Thyroid gland (tissue), 4 donors: ENCODE measurements at places on chromosomes 2 and 18. TPM values are rescaled to one million over a fixed set of nuclear protein-coding genes. Genes with fewer than 3 reads are reported as not detected.

CYS1 gene
- 3.9 TPM for total RNA-seq

ZCCHC2 gene
- total RNA-seq = 27.0 TPM

RMND5A gene
- 44.9 TPM for total RNA-seq

AKAIN1 gene
- total RNA-seq = not detected

DNA sequence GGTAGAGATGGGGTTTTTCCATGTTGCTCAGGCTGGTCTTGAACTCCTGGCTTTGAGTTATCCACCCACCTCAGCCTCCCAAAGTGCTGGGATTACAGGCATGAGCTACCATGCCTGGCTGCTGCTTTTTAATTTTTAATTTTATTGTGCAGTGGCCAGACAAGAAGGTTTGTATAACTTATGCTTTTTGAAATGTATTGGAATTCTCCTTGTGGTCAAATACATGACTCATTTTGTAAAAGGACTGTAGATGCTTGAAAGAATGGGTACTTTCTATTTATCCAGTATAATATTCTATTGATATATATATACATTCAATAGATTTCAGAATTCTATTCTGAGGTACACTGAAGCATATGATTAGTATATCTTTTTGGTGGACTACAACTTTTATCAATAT is 82.6 kb upstream of the ST3GAL5 start:
- H3K27ac ChIP-seq = no peak overlapping the region
- H3K4me3 ChIP-seq = no peak overlapping the region
- peaks cover 14% of the 10 kb centered on the region for H3K4me1 ChIP-seq
- H3K36me3 ChIP-seq = no peaks in the 10 kb centered on the region
- DNase-seq = no peak

- H3K4me1 ChIP-seq = no peaks in the 10 kb centered on the region
- no peaks in the 10 kb centered on the region for H3K36me3 ChIP-seq
- H3K4me3 ChIP-seq = no peak overlapping the region
- no peak for DNase-seq
- no peak overlapping the region for H3K27ac ChIP-seq
These were observed 503.9 kb downstream of the PID1 start for GRCh38 chr2:228767196-228767595.

GRCh38 chr2:9261231-9261883 is 54.7 kb downstream of the ASAP2 start:
- peaks cover 83% of the 10 kb centered on the region for H3K4me1 ChIP-seq
- peak overlapping the region; percentile 81 for H3K27ac ChIP-seq
- H3K36me3 ChIP-seq = no peaks in the 10 kb centered on the region
- H3K27me3 ChIP-seq = no peaks in the 10 kb centered on the region
- DNase-seq = no peak

GRCh38 chr2:191234376-191234775 is 10.8 kb upstream of the MYO1B start:
- no peaks in the 10 kb centered on the region for H3K36me3 ChIP-seq
- no peak overlapping the region for H3K27ac ChIP-seq

DNA sequence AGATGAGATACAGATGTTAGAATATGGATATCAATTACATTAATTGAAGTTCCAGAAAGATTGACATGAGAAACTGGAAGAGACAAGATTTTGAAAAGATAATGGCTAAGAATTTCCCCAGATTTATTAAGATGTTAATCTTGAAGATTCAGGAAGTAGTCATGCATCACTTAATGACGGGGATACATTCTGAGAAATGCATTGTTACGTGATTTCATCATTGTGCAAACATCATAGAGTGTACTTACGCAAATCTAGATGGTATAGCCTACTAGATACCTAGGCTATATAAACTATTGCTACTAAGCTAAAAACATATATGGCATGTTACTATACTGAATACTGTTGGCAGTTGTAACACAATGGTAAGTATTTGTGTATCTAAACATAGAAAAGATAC is 6.8 kb upstream of the CHMP3 start:
- no peaks in the 10 kb centered on the region for H3K36me3 ChIP-seq
- no peak overlapping the region for H3K4me3 ChIP-seq
- no peak overlapping the region for H3K27ac ChIP-seq
- H3K4me1 ChIP-seq = no peaks in the 10 kb centered on the region
- DNase-seq = no peak

DNA sequence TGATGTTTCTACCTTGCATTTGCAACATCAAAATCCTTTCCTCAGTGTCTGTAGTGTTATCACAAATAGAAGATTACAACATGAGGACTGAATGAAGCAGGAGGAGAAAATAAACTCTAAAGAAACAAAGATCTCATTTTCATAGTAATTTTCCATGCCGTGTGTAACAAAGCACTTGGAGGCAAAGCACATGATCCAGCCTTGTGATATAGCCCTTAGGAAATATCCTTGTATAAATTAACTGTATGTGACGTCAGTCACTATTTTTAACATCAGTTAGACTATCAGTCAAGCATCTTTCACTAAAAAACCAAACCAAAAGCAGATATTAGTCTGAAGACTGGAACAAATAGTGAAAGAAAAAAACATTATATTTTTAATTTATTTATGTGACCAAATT is 492.1 kb upstream of the CNTNAP5 start:
- H3K4me3 ChIP-seq = no peak overlapping the region
- H3K27ac ChIP-seq = no peak overlapping the region
- no peaks in the 10 kb centered on the region for H3K27me3 ChIP-seq

GRCh38 chr2:173386738-173387065 is 32.0 kb downstream of the CDCA7 start:
- H3K27ac ChIP-seq = no peak overlapping the region
- no peak overlapping the region for H3K4me3 ChIP-seq
- no peak for DNase-seq
- H3K27me3 ChIP-seq = no peaks in the 10 kb centered on the region
- no peaks in the 10 kb centered on the region for H3K36me3 ChIP-seq

DNA sequence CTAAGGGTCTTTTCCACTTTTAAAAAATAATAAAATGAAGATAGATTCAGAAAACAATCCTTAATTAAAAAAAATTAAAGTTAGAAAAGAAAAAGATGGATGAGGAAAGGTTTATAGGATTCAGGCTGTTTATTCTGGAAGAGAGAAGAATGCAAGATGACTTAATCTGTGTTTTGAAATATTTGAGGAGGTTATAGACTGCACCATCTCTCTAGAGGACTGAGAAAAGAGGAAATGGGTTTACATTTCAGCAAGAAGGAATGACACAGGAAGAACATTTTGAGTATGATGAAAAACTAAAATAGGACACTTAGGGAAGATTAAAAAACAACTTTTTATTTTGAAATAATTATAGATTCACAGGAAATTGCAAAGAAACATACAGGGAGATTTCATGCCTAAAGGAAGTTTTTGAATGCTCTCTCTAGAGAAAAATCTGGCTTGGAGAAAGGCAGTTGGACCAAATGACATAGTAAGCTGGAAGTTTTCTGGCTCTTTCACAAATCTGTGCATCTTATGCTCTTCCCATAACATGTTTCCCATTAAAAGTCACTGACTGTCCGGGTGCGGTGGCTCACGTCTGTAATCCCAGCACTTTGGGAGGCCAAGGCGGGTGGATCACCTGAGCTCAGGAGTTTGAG is 75.0 kb downstream of the CERS6 start:
- H3K27me3 ChIP-seq = no peaks in the 10 kb centered on the region
- H3K4me1 ChIP-seq = peaks cover 17% of the 10 kb centered on the region
- no peak for DNase-seq
- no peak overlapping the region for H3K4me3 ChIP-seq

- H3K4me3 ChIP-seq = no peak overlapping the region
- DNase-seq = no peak
- H3K27me3 ChIP-seq = no peaks in the 10 kb centered on the region
- H3K4me1 ChIP-seq = no peaks in the 10 kb centered on the region
These were observed 546.0 kb downstream of the ZNF804A start for GRCh38 chr2:185144159-185144919.

DNA sequence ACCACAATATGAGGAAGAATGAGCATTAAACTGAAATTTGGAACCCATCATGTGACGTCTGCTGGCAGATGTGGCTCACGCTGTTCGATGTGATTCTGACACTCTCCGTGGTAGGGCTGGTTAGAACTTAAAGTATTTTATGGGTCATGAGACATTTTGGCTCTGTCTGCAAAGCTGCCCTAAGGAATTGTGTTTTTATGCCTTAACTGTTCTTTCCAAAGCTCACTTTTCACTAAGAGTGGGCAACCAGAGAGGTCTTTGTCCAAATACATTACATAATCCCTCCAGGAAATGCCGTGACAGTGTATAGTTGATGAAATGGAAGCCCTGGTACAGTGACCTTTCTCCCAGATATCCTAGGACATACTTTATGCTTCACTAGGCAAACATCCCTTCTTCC is 119.1 kb downstream of the AQP4 start:
- H3K36me3 ChIP-seq = no peaks in the 10 kb centered on the region
- H3K27ac ChIP-seq = no peak overlapping the region
- no peak overlapping the region for H3K4me3 ChIP-seq
- no peaks in the 10 kb centered on the region for H3K27me3 ChIP-seq
- no peak for DNase-seq
- H3K4me1 ChIP-seq = peaks cover 24% of the 10 kb centered on the region

DNA sequence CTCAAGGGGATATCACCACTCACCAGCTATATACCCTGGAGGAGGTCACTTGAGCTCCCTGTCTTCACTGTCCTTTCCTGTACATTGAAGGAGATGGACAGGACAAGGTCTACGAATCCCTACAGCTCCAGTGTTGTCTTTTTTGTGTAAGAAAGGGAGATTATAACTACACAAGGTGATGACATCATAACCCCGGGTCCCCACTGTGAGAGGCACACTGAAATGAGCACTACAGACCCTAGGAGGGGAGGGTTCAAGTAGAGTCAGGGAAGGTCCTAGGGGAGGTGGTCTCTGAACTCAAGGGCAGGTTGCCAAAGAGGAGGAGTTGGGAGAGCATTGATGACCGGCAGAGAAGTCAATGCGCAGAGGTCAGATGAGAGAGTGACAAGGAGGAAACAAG is 108.3 kb upstream of the SLC14A2 start:
- no peak overlapping the region for H3K27ac ChIP-seq
- no peaks in the 10 kb centered on the region for H3K27me3 ChIP-seq
- H3K36me3 ChIP-seq = no peaks in the 10 kb centered on the region
- no peak for DNase-seq
- H3K4me1 ChIP-seq = no peaks in the 10 kb centered on the region

DNA sequence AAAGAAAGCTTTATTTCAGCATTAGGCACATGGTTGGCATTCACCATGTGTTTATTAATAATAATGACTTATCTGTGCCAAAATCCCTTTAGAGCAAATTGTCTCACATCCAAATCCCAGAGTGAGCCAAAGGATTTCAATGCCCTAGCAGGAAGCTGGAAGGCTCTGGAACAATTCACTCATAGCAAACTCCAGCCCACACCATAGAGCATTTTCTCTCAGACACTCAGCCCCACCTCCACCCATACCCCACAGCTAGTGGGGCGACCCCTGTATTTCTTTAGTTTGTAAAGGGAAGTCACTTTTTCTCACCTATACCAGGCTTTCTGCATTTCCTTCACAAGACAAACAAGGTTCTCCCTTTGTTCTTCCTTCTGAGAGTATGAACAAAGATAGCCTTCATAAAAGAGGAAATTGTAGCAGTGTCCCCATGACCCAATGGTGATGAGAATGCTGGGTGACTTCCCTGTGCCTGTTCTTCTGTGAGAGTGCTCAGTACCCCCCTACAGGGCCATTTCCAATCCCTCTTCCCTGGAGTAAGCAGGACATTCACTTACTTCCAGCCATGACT is 100.1 kb upstream of the APCDD1 start:
- H3K36me3 ChIP-seq = no peaks in the 10 kb centered on the region
- H3K4me3 ChIP-seq = no peak overlapping the region
- DNase-seq = no peak
